ENCODE measurements at places on chromosomes 1 and 21.

GRCh38 chr1:232132572-232132971 is 497.4 kb downstream of the SIPA1L2 start:
- DNase-seq, result no peak

DNA sequence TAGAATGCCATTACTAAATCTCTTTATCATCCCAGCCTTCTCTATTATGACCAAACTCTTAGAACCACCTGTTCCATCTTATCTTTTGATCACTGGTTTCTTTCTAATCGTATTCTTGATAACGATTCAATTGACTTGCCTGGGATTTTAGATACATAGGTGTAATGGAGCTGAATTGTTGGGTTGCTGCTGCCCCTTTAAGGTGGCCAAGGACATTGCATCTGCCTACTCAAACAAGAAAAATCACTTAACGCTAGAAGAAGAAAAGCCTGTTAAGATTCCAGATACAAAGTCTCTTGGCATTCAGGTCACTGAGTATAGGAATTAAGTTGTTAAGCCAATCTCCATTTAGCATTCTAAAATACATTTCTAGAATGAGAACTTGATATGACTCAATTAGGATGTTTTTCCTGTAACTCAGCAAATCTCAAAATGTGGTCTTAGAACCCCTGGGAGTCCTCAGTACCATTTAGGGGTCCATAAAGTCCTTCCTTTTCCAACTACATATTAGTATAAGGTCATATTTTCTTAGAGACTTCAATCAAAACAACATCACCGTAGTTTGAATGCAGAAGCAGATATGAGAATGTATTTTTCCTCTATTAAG is 12.4 kb downstream of the NEXN start:
- DNase-seq, result peak; percentile 79

DNA sequence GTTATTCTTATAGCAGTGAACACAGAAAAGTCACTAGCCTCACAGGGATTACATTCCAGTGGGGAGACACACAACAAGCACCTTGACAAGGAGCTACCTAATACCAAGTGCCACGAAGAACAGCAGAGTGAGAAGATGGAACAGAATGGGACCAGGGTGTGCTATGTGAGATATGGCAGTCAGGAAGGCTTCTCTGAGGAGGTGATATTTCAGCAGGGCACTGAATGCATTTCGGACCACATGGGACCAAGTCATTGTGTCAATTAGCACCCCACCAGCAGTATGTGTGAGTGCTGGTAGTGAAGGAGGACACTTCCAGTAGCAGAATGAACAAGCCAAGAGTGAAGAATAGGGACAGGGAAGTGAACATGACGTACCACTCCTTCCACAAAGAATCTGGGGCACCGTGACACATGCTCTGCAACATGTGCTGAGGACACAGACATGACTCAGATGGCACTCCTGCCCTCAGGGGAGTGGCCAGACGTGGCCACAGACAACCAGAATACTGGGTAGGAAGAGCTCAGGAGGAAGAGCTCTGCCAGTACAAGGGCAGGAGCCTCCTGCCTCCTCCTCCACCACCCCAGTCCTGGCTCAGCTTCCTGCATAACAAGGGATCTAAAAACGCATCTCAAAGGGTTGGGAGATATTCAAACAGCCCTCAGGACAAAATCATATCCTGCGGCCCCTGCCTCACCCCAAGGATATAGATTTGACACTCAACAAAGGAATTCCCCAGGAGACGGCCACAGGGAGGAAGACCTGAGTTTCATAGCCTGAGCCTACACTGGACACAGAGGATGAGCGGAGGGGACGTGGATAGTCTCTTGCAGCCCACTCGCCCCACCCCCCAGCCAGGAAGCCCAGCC is 102.5 kb downstream of the TRABD2B start:
- no peak for DNase-seq

- no peak for DNase-seq
These were observed 5.7 kb downstream of the DIO1 start for GRCh38 chr1:53899708-53900107.

- no peak for DNase-seq
These were observed 5.6 kb downstream of the USP25 start for GRCh38 chr21:15735409-15735808.

DNA sequence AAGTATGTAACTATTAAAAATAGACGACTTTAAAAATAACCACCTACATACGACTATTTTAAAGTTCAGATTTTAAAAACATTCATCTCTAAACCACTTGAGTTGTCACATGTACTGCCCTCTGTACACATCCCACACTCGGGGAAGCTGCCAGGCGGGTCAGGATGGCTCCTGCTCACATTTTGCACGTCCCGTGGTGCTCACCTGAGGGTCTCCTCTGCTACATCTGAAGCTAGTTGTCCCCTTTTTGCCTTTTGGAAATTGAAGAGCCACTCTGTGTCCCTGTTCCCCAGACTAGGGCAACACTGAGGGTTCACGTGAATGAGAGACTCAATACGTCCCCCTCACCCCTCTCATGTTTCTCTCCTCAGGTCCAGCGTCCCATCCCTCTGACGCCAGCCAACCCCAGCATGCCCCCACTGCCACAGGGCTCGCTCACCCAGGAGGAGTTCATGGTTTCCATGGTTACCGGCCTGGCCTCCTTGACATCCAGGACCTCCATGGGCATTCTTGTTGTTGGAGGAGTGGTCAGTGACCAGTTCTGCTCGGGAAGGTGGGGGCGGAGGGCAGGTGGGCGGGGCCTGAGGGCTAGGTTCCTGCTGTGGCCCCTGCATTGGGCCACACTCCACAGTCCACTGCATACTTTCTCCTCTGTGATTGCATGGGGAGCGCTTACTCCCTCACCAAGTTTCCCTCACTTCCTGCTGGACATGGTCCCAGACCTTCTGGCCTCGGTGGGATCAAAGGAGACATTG is 13.0 kb upstream of the MIIP start:
- DNase-seq, result no peak

DNA sequence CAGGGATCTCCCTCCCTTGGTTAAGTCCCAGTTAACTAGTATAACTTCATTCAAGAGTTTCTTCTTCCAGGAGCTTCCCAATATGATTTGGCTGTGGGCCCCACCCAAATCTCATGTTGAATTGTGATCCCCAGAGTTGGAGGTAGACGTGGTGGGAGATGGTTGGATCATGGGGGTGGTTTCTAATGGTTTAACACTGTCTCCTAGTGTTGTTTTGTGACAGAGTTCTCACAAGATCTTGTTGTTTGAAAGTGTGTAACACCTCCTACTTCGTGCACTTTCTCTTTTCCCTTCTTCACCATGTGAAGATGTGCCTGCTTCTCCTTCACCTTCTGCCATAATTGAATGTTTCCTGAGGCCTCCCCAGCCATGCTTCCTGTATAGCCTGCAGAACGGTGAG is 251.8 kb upstream of the FGGY start:
- no peak for DNase-seq

DNA sequence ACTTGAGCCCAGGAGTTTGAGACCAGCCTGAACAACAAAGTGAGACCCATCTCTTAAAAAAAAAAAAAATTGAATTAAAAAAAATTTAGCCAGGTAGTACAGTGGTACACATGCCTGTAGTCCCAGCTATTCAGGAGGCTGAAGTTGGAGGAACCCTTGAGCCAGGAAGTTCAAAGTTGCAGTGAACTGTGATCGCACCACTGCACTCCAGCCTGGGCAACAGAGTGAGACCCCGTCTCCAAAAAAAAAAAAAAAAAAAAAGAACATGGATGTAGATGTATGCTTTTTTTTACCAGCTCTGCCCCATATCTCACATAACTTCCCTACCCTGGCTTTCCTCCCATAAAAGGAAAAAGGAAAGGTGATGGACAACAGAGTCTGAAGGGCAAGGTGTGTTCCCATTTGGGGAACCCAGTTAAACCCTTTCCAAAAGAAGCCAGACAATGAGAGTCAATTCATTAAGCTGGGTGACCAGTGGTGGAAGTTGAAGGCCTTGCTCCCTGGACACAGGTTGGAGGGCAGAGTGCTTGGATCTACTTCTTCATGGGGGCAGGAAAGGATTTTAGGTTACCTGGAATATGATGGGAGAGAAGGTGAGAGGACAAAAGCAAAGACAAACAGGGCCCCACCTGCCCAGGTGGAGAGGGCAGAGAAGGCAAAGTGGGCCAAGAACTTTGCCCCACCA is 2.9 kb downstream of the KRTCAP2 start:
- no peak for DNase-seq

DNA sequence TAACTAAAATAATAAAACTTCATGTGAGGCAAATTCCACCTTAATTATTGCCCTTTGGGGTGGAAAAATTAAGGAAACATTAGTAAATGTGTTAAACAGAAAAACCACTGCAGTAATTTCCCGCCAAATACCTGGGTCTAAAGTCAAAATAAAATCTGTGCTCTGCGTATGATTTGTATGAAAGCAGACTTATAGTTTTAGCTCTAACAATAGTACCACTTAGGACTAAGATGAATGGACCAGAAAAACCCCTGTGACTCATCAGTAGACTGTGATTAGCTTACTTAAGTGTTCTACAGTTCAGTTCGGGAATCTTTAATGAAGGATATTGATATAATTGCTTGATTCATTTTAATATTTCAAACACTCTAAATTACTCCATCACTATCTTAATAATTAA is 23.3 kb upstream of the C1orf105 start:
- peak; percentile 86 for DNase-seq

DNA sequence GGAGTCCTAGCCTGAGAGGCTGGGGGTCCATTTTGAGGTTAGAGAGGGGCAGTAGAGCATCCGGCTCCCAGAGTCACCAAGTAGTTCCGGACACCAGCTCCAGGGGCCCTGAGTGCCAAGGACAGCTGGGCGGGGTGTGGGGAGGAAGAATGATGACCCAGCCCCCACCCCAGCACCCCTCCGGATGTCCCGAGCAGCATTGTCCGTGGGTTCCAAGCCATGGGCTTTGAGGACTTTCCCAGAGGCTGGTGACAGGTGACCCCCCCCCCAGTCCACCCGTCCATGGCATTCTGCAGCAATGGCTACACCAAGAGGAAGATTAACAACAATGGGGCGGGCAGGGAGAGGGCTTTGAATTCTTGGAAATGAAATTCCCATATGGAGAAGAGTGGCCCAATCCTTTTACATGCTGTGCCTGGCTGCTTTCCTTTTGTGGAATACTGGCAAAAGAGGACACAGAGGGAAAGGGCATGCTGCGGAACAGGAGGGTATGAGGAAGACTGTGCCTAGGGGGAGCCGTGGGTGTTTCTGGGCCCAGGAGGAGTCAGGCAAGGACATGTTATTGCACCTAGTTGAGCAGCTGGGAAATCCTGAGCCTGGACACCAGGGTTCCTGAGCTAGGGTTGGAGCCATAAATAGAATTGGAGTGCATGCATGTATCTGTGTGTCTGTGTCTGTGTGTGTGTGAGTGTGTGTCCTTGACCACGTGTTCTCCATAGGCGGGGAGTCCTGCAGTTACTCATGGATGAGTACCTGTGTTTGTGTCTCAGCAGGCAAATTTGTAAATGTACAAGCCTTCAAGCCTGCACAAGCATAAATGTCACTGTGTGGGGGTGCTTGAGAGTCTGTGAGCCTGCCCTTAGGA is 956 bp downstream of the ATP1A2 start:
- DNase-seq, result no peak

GRCh38 chr1:60118085-60118484 is 44.5 kb upstream of the C1orf87 start:
- DNase-seq, result no peak

- no peak for DNase-seq
These were observed 230.8 kb downstream of the BARHL2 start for GRCh38 chr1:90486134-90486824.

- DNase-seq, result no peak
These were observed 112.9 kb upstream of the PDE4B start for GRCh38 chr1:65679773-65680172.

DNA sequence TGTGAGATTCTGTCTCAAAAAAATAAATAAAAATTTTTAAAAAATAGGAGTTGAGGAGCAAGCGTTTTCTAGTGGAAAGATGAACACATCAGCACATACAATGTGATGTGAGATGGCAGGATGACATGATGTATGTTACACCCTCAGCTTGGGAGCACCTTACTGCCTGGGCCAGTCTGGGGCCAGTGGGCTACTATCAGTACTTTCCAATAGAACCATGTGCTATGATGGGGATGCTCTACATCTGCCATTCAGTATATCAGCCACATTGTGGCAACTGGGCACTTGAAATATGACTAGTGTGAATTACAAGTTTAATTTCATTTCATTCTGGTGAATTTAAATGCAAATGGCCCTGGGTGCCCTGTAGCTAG is 156.0 kb downstream of the PGBD5 start:
- no peak for DNase-seq

DNA sequence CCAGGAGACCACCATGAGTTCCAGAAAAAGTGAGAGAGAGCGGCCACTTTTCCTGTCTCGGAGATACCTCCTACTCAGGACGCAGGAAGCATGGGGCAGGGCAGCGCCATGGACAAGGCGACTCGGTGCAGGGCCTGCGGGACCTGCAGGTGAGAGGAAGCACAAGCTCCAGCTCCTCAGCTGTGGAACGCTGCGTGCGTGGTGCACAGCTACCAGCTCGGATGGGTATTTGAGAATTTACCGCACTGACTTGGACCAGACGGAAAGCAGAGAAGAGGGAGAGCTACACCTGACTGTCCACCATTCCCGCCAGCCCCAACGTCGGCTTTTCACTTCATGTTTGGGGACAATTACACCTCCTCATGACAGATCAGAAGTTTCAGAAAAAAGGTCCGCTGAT is 8.2 kb upstream of the CDK11A start:
- no peak for DNase-seq

DNA sequence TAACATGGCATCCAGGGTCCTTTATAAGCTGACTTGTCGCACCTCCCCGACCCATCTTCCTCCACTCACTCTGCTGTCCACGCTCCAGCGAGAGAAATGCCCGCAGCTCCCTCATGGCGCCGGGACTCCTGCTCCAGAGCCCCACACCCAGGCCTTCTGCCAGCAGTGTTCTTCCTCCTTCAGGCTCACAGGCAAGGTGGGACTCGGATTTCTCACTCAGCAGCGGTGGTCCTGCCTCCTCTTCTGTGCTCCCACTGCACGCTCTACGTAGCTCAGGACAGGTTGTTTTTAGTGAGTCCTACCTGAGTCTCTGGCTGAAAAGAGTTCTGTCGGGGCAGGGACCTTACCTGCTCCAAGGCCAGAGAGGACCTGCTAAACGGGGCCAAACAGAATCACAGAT is 11.2 kb downstream of the THEMIS2 start:
- no peak for DNase-seq

DNA sequence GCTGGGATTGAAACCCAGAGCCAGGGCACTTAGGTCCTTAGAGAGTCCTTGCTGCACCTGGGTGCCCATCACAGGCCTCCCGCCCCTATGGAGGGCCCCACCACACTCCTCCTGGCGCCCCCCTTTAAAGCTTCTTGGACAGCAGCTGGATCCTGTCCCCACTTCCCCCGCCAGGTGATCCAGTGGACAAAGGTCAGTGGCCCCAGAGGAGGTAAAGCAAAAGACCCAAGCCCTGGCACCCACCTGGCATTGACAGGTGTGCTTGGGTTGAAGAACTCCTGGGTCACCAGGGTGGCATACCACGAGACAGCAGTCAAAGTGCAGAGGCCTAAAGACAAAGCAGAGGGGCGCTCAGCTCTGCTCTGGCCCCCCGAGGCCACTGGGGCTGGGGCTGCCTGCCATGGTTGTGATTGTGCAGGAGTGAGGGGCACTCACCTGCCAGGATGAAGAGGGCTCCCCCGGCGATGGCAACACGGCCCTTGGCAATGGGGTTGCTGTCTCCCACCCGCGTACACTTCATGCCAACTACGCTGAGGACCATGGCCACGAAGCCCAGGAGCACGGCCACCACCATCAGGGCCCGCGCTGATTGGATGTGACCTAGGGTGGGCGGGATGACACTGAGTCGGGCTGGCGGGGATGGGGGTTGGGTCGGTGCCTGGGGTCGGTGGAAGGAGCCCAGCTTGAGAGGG is 1.9 kb downstream of the CLDN19 start:
- DNase-seq, result no peak

All from lung microvascular endothelial cell (primary cell).